ENCODE measurements at places on chromosomes 16 and 17.

GRCh38 chr17:32103476-32104113, 38.7 kb upstream of the RHOT1 start:
- H3K4me3 ChIP-seq, result no peak overlapping the region
- peaks cover 7% of the 10 kb centered on the region for H3K27me3 ChIP-seq
- H3K4me1 ChIP-seq, result peaks cover 32% of the 10 kb centered on the region

- H3K27ac ChIP-seq, result no peak overlapping the region
- H3K4me1 ChIP-seq, result peaks cover 21% of the 10 kb centered on the region
- no peak for DNase-seq
- H3K36me3 ChIP-seq, result no peaks in the 10 kb centered on the region
- H3K4me3 ChIP-seq, result no peak overlapping the region
Measured at GRCh38 chr17:28230011-28230410, 89.0 kb upstream of the TMEM97 start.

DNA sequence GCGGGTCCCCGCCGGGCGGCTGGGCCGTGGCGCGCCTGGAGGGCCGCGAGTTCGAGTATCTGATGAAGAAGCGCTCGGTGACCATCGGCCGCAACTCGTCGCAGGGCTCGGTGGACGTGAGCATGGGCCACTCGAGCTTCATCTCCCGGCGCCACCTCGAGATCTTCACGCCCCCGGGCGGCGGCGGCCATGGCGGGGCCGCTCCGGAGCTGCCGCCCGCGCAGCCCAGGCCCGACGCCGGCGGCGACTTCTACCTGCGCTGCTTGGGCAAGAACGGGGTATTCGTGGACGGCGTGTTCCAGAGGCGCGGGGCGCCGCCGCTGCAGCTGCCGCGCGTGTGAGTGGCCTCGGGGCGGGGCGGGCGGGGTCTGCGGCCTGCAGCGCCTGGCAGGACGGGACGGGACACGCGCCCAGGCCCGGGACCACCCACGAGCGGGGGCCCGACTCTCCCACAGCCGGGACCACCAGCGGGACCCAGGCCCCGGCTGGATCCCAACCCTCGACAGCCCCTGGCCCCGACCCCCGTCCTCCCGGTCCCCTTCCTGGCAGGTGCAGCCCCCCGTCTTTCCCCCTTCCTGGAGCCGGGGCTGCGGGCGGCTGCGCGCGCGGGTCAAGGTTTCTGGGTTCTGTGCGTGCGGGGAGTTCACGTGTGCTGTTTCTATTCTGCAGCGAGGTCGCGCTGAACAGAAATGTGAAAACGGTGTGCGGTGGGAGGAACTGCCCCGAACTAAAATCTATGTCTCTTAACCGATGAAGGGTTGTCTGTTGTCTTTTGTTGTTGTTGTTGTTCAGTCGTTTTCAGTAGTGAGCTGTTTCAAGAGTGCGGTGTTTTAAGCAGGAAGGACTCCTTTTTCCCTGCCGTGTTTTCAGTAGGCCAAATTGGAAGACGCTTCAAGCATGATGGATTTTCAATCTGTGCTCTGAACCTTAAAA, 705 bp downstream of the FOXK2 start:
- peak overlapping the region; percentile 93 for H3K4me3 ChIP-seq
- H3K27ac ChIP-seq, result peak overlapping the region; percentile 75
- peaks cover 19% of the 10 kb centered on the region for H3K4me1 ChIP-seq
- H3K27me3 ChIP-seq, result no peaks in the 10 kb centered on the region

DNA sequence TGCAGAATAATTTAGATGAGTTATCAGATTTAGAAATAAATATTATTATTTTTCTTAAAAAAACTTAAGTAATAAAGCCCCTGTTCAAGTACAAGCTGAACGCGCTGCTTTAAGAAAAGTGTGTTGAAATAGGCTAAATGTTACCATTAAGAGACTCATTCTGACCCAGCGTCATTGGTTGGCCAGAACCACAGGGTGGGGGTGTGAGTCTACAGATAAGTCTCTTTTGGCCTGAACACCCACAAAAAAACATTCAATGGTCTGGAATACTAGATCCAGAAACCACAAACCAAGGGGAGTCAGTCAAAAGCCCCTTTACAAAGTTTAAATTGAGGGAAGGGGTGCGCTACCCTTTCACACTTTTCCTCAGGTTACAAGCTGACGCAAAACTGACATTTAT, 776.1 kb downstream of the KCNJ2 start:
- no peaks in the 10 kb centered on the region for H3K36me3 ChIP-seq
- no peak overlapping the region for H3K27ac ChIP-seq
- no peak for DNase-seq
- no peaks in the 10 kb centered on the region for H3K4me1 ChIP-seq

DNA sequence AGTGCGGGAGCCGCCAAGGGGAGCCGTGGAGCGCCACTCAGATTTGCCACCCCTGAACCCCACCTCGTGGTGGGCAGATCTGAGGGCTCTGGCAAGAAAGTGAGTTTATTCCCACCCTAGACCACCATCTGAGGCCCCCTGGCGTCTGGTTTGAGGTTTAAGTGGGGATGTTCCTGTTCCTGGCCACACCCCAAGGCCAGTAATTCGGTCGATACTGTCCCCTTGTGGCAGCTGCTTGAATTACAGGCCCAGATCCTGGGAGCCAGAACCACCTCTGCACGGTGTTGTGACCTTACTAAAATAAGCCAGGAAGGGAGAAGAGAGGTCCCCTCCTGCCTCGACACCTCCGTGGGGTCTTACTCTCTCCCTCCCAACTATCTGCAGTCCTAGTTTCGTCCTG, 3.3 kb upstream of the LAT start:
- no peak overlapping the region for H3K27ac ChIP-seq
- H3K4me1 ChIP-seq, result peaks cover 2% of the 10 kb centered on the region
- H3K27me3 ChIP-seq, result no peaks in the 10 kb centered on the region
- DNase-seq, result no peak

GRCh38 chr17:40498281-40499084, 2.9 kb downstream of the TNS4 start:
- DNase-seq, result no peak
- H3K4me3 ChIP-seq, result no peak overlapping the region
- H3K27me3 ChIP-seq, result peaks cover 5% of the 10 kb centered on the region
- H3K4me1 ChIP-seq, result peaks cover 39% of the 10 kb centered on the region

GRCh38 chr17:80779961-80780380, 211.7 kb upstream of the CHMP6 start:
- peaks cover 31% of the 10 kb centered on the region for H3K4me1 ChIP-seq
- peak; percentile 47 for DNase-seq
- H3K27me3 ChIP-seq, result peaks cover 3% of the 10 kb centered on the region

- no peaks in the 10 kb centered on the region for H3K27me3 ChIP-seq
- H3K27ac ChIP-seq, result peak overlapping the region; percentile 44
- DNase-seq, result no peak
- H3K4me1 ChIP-seq, result peaks cover 82% of the 10 kb centered on the region
Measured at GRCh38 chr17:55731586-55732250, 9.1 kb upstream of the TMEM100 start.

DNA sequence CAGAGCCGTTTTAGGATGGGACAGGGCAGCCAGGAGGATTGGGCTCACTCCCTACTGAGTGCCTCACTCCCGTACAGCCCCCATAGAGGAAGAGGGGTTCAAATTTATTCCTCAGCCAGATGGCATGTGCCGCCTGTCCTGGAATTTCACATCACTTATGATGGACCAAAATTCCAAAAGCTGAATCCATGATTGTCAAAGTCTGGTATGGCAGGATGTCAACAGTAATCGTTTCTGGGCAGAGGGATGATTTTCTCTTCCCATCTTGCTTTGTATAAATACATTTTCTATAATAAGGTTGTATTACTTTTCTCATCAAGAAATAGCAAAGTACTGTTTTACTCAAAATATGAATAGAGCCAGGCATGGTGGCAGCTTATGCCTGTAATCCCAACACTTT, 38.7 kb upstream of the STH start:
- H3K4me1 ChIP-seq, result peaks cover 1% of the 10 kb centered on the region
- DNase-seq, result no peak
- no peak overlapping the region for H3K4me3 ChIP-seq
- peaks cover 33% of the 10 kb centered on the region for H3K27me3 ChIP-seq

DNA sequence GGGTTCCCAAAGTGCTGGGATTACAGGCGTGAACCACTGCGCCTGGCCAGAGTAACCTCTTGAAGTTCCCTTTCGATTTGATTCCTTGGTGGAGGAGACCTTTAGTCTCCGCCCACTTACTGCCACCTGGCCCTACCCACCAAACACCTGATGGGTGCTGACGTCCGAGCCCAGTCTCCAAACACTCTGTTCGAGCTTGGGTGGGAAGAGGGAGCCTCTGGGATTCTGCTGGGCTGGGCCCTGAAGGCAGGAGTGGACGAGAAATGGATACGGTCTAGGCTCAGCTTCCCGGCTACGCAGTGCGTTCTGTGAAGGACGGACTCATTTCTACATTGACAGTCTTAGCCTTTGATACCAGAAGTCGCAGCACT, 870 bp upstream of the ITGA3 start:
- peaks cover 83% of the 10 kb centered on the region for H3K4me1 ChIP-seq
- H3K27me3 ChIP-seq, result peaks cover 10% of the 10 kb centered on the region
- peak overlapping the region; percentile 85 for H3K27ac ChIP-seq
- DNase-seq, result no peak

DNA sequence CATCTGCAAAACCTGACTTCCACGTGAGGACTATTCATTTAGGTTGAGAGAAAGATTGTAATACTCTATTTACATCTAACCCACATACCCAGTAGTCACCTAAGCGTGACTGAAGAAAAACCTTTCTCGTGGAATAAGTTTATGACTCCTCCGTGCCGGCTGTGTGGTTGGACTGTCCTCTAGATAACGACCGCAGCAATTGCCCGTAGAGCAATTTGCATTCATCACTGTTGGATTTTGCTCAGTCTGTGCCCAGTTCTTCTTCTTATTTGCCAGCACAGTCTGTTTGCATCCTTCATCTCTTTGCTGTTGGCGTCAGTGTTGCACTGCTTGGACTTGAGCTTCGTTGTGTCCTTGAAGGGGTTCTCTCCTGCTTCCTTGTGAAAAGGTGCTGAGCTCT, 131.3 kb downstream of the CYB561 start:
- H3K27me3 ChIP-seq, result no peaks in the 10 kb centered on the region
- H3K36me3 ChIP-seq, result peaks cover 47% of the 10 kb centered on the region
- H3K27ac ChIP-seq, result no peak overlapping the region
- no peak overlapping the region for H3K4me3 ChIP-seq
- no peak for DNase-seq

- no peaks in the 10 kb centered on the region for H3K36me3 ChIP-seq
- H3K27me3 ChIP-seq, result peaks cover 7% of the 10 kb centered on the region
Measured at GRCh38 chr17:56359518-56359917, 206.2 kb downstream of the ANKFN1 start.

- peak overlapping the region; percentile 100 for H3K4me3 ChIP-seq
- peak overlapping the region; percentile 97 for H3K27ac ChIP-seq
- peaks cover 44% of the 10 kb centered on the region for H3K36me3 ChIP-seq
- peaks cover 6% of the 10 kb centered on the region for H3K27me3 ChIP-seq
- peaks cover 60% of the 10 kb centered on the region for H3K4me1 ChIP-seq
Measured at GRCh38 chr17:44558334-44558709, 1.0 kb downstream of the FZD2 start.

DNA sequence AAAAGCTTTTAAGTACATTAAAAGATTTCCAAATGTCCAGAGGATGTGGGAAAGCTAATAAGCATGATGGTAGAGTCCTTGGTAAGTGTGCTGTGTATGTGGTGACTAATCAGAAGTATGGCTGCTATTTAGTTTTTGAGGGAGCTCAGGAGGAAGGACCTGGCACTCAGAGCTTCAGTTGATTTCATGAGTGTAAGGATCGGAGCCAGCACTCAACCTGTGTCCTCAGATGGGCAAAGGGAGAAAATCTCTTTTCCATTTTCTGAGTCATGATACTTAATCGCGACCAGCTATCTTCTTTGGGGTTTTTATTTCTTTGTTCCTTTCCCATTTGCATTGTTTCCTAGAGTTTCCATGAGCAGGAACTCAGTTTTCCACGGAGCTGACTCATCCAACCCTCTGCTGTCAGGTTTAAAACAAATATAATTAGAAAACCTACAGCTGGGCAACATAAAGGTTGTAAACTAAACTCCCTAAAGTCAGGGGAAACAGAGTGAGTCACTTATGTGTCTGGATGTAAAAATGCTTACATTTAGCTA, 125.4 kb downstream of the MAP2K6 start:
- peak overlapping the region; percentile 70 for H3K4me3 ChIP-seq
- H3K27ac ChIP-seq, result peak overlapping the region; percentile 93
- H3K27me3 ChIP-seq, result no peaks in the 10 kb centered on the region
- DNase-seq, result peak; percentile 75

GRCh38 chr16:61730997-61731396, 305.2 kb downstream of the CDH8 start:
- H3K4me3 ChIP-seq, result no peak overlapping the region
- no peaks in the 10 kb centered on the region for H3K36me3 ChIP-seq
- DNase-seq, result no peak
- H3K27me3 ChIP-seq, result no peaks in the 10 kb centered on the region

DNA sequence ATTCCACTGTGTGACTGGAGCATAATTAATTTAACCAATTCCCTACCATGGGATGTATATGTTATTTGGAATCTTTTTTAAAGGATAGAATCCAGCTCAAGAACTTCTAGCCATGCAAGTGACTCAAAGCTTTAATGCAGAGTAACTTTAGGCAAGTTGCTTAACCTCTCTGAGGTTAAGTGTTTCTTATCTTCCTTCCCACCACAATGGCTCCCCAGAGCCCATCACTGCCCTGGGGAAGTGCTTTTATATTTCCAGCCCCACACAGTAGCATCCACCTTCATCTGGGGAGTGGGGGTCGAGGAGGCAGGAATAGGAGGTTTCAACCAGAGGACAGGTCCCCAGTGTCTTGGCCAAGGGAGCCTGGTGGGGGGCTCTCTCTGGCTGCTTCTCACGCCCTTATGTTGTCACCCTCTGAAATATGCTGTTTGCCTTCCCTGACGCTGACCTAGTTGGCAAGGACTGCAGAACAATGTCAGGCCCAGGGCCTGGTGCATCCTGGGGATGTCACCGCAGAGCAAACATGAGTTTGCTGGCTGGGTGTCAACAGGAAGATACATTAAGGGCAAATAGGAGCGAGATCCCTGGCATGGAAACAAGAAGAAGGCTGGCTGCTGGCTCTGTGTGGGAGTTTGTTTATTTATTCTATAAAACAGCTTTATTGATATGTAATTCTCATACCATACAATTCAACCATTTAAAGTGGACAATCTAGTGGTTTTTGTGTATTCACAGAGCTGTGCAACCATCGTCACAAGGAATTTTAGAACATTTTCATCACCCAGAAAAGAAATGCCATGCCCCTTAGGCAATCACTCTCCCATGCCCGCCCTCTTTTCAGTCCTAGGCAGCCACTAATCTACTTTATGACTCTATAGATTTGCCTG, 46.6 kb upstream of the WSB1 start:
- H3K4me3 ChIP-seq, result no peak overlapping the region
- no peaks in the 10 kb centered on the region for H3K36me3 ChIP-seq
- H3K27ac ChIP-seq, result no peak overlapping the region
- H3K27me3 ChIP-seq, result peaks cover 21% of the 10 kb centered on the region
- peaks cover 31% of the 10 kb centered on the region for H3K4me1 ChIP-seq
- peak; percentile 28 for DNase-seq

DNA sequence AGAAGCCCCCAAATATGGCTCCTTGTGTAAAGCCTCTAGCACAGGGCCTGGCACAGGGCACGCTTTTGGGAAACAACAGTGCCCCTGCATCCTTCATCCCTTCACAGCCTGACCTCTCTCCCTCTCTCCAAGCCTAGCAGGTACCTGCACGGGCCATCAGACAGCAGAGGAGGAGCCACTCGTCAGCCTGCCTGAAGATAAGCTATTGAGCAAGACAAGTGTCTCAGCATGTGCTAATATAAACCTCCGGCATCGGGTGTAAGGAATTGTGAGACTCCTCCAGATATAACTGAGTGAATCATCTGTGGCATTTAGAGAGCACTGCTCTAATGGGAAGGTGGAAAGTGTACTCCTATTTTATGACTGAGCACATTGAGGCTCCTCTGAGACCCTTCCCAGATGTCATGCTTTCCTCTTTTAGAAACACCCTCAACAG, 38.3 kb downstream of the TBX4 start:
- H3K4me1 ChIP-seq, result peaks cover 61% of the 10 kb centered on the region
- peaks cover 3% of the 10 kb centered on the region for H3K27me3 ChIP-seq
- peak overlapping the region; percentile 83 for H3K27ac ChIP-seq
- no peak overlapping the region for H3K4me3 ChIP-seq
- H3K36me3 ChIP-seq, result no peaks in the 10 kb centered on the region
- DNase-seq, result peak; percentile 89

All from HFFc6 (cell line).